Fibroblast of skin of right biceps (primary cell): ENCODE measurements at places on chromosomes 3 and 15.
A peak's percentile ranks its signal among the peaks of the same experiment; 100 is the strongest.

DNA sequence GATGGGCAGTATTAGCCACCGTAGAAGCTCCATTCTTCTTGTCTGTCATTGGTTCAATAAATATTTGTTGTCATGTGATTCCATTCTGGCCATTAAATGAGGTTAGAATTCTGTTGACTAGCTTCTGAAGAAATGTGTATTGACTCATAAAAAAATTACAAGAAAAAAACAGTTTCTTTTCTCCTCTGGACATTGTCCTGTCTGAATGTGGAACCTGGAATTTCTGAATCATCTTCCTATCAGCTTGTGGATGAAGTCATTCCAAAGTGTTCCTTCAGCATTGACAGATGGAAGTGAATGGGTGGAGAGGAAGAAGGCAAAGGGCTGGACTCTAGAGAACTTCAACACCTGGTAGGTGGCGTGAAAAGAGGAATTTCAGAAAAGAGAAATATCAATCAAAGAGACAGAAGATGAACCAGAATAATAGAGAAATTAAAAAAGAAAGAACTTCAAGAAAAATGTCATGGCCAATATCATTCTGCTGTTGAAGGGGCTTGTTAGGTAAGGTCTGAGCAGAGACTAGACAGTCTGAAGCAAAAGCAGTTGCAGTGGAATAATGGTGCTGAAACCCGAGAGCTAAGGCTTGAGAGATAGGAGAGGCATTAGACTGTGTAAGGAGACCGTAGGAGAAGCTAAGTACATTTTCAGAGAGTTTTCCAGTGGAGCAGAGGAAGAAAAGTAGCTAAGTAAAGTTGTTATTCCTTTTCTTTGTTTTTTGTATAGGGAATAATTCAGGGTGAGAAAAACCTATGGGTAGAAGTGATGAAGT lies 806.6 kb downstream of the SQOR start:
- DNase-seq, result peak; percentile 86

DNA sequence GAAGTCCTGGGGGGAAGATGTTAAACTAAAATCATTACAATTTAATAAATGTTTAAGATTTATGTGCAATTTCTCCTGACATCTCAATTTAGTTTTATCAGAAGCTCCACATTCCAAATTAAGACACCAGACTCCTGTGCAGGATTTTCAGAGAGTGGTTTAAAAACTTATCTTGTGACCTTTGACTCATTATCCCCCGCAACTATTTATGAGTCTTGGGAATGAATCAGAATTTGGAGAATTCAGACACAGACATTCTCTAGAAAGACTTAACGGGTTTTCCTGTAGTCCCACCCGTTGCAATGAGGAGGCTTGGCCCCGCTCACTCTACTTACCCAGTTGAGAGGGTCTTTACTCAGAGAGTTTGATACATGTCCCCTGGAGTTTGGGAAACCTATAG lies 7.1 kb downstream of the OR5K2 start:
- DNase-seq, result peak; percentile 5

DNA sequence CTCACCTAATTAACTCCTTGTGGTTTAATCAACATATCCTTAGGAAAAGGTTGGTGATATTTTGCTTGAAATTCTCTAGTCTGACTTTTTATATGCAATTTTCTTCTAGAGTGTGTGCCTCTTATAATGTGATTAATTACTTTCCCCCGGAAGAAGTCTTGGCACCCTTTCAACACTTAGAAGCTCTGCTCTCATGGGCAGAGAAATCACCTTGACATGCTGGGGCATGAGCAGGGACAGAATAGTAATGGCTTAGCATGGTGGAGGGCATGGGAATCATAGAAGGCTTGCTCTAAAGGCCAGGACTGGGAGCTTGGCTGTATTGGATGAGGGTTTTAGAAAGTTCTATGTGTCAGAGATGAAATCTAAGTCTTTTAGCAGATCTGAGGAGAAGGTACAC lies 293.5 kb downstream of the AGBL1 start:
- no peak for DNase-seq

DNA sequence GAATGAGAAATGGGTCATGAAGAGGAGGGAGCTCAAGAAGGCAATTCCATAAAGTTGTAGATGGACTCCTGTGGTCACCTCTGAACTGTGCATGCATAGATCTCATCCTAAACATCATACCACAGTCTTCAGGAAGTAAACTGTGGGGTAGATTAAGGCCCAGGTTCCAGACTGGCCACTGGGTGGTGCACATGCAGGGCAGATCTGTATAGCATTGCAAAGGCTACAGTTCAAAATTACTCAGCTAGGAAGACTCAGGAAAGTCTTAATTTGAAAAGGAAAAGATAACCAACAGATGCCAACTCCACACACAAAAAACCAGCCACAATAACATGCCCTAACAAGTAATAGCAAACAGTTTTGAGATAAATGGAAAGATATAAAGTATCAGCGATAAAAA lies 20.3 kb downstream of the KY start:
- peak; percentile 22 for DNase-seq

DNA sequence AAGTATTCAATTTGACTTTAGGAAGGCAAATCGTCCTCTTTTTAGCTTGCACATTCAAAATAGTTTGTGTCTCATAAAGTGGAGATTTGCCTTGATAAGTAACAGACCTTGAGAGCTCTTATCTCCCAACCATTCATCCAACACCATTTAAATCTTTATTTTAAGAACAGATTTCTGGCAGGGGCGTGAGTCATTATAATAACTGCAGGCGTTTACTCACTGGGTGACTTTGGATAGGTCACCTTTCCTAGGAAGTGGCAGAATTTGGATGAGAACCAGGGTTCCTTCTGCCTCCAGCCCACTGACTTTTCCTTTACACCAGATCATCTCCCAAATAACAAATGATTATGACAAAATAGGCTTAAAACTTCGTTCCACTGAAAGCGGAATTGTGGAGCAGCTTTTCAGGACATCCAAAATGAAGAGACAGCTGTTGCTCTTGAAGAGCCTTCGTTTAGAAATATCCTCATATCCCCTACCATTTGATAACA lies 5.0 kb downstream of the LMCD1 start:
- peak; percentile 82 for DNase-seq

- DNase-seq, result no peak
Observed at GRCh38 chr15:98207928-98208327, 247.4 kb downstream of the ARRDC4 start.

- no peak for DNase-seq
Observed at GRCh38 chr3:177286034-177286433, 88.8 kb upstream of the TBL1XR1 start.

DNA sequence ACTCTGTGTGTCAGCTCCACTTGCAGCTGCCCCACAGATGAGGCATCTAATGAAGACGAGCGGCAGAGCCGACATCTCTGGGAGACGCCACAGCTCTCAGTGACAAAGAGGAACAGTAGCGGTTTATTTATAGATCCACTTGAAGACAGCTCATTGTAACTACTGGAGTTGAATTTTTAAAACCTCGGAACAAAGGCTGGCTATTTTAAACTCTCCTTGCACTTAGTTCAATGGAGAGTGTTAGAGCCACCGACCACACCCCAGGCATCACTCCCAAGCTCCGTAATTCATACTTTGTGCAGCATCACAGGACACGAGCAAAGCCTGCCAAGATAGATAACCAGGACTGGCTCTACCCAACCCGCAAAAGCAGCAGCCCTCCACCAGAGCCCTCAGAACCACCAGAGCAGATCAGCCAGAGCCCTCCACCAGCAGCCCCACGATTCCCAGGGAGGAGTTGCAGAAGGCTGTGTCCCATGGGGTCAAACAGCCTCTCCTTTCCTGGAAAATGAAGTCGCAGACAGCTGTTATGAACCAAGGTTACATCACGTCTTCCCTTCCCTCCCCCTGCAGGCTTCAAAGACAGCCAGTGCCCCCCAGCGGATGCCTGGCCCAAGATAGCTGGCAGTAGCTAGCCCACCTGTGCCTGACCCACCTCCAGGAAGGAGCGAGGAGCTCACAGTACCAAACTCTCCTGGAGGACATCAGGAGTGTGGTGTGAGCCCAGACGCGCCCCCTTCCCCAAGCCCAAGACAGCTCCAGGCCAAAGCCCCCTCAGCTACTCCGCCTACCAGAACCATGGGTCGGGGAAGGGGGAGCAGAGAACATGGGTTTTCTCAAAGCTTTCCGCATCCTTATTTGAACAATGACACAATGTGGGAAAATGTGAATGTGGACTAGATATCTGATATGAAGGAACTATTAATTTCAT lies 45.7 kb downstream of the POC1A start:
- peak; percentile 65 for DNase-seq

- DNase-seq, result no peak
Observed at GRCh38 chr3:229183-229661, 32.7 kb downstream of the CHL1 start.

DNA sequence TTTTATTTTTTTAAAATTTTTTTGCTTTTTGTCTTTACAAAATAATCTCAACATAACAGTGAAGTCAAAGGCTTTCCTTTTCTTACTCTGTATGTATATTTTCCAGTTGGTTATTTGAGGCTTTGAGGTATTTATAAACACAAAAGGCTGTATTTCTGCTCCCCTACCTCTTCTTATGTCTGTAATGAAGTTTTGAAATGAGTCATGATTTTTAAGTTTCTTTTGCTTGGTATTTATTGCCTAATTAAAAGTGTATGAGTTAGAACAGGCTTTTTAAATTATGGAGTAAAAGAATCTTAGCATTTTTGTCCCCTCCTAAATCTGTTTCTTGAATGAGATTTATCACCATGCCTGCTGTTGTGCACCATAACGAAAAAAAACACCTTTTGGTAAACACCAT lies 66.0 kb downstream of the DCUN1D1 start:
- no peak for DNase-seq

- no peak for DNase-seq
Observed at GRCh38 chr3:182516597-182517336, 276.5 kb upstream of the ATP11B start.

GRCh38 chr15:73183071-73183470 lies 130.8 kb downstream of the NEO1 start:
- no peak for DNase-seq

GRCh38 chr15:82931221-82931620 lies 21.3 kb downstream of the HOMER2 start:
- DNase-seq, result no peak

DNA sequence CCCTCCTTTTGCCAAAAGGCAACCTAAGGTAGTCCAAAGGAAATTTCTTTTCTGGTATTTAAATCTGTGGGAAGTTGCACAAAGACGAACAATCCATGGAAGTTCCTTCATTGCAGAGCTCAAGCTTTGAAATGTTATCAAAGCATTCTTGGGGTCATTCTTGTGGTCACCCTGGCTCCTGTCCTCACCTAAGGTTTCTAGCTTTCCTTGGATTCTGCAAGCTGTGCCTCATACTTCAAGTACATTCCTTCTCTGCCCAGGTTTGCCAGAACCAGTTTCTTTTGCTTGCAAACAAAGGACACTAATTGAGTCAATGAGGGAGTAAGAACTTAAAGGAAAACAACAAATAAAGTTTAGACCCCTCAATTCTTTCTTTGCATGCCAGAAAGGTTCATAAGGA lies 329.8 kb upstream of the PDZRN3 start:
- peak; percentile 12 for DNase-seq

DNA sequence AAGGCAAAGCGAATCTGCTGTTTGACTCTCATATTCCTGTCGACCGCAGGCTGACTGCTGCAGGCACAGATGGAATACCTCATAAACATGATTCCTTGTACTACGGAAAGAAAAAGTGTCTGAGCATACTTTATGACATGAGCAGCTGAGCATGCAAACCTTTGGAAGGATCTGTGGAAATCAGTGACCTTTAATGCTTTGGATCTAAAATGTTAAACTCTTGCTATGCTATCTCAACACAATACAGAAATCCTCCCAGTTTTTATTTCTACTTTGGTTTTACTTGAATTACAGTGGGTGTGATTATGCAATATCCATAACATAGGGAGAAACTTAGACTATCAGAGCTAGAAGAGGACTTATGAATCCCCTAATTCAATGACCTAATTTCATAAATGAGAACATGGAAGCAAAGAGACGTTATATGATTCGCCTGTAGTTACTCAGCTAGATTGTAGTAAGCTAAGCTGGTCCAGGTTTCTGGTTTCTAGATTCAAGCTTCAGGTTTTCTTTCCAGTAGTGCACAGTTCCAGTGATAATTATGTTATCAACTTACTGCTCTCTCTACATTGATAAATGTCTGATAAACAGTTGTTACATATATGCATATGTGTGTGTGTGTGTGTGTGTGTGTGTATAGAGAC lies 127.6 kb upstream of the GBE1 start:
- peak; percentile 24 for DNase-seq

- no peak for DNase-seq
Observed at GRCh38 chr3:42706721-42707619, 4.4 kb upstream of the HHATL start.

- peak; percentile 98 for DNase-seq
Observed at GRCh38 chr3:130746246-130747039, at the start of gene PIK3R4. PIK3R4 (minus strand) TSS chr3:130746829; CDS start chr3:130745218, 1,611 bp downstream.

GRCh38 chr15:41944313-41944940 lies 27.9 kb downstream of the EHD4 start:
- DNase-seq, result peak; percentile 96

DNA sequence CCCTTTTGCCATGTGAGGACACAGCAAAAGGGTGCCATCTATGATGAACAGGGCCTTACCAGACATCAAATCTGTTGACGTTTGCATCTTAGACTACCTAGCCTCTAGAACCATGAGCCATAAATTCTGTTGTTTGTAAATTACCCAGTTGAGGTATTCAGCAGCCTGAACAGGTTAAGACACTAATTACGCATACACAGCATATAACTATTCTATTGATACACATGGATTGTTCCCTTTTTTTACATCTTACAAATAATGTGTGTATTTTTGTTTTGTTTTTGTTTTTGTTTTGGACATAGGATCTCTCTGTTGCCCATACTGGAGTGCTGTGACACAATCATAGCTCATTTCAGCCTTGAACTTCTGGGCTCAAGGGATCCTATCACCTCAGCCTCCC lies 255.5 kb downstream of the OPA1 start:
- DNase-seq, result no peak
